ENCODE measurements at places on chromosomes 11 and 22.

DNA sequence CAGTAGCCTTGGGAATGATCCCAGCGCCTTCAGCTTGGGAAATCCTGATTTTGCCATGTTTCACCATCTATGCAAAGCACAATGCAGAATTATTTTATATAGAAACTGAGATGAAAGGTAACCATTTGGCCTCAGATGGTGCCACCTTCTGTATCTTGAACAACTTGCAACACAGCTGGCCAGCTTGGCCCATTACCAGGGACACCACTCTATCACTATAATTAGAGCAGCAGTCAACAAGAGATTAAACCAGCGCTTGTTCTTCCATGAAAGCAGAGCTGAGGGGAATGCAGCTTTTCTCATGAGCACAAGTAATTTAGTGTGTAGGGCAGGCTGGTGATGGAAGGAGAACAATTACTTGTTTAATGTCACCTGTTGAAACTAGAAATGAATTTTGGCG is 6.7 kb upstream of the ZDHHC13 start:
- DNase-seq: no peak

- no peak for DNase-seq
Observed at GRCh38 chr22:30421695-30422480, 3.7 kb upstream of the MTFP1 start.

GRCh38 chr11:103862094-103862801 is 174.2 kb upstream of the DDI1 start:
- DNase-seq: no peak

DNA sequence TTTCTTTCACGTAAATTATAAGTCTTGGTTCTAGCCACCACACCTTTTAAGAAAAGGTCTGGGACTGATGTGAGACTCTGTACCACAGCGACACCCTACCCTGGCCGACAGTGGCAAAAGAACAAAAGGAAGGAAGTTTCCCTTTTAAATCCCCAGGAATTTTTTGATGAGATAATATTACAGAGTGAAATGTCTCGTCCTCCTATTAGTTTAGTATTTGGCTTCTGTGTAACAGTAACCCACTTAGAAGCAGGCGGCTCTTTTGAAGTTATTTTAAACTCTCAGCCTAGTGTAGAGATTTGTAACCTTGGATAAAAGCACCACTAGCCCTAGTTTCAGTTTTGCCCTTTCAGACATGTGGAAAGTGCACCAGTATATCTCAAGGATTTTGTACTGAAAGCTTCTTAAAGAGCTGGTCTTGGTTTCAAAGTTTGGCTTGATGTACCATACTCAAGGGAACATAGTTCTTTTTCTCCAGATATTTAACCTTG is 84.1 kb downstream of the C22orf31 start:
- DNase-seq: no peak

DNA sequence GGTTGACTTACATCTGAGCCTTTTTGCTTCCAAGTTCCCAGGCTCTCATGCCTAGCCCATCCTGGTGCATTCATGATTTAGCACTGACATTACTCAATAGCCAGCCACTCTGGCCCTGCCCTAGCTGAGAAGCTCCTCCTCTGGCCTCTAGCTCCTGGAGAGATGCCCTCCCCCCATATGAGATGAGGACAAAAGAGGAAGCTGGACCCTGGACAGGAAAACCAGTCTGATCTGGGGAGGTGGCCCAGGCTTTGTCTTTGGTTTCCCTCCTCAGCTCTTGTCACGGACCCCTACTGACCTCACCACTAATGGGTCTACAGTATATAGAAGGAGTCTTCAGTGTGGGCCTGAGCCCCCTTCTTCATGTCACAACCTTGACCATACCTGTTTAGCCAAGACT is 3.0 kb downstream of the RHOG start:
- no peak for DNase-seq

GRCh38 chr11:120375076-120375475 is 38.9 kb downstream of the ARHGEF12 start:
- DNase-seq: no peak

GRCh38 chr11:125968354-125968753 is 22.5 kb downstream of the VSIG10L2 start:
- DNase-seq: no peak

DNA sequence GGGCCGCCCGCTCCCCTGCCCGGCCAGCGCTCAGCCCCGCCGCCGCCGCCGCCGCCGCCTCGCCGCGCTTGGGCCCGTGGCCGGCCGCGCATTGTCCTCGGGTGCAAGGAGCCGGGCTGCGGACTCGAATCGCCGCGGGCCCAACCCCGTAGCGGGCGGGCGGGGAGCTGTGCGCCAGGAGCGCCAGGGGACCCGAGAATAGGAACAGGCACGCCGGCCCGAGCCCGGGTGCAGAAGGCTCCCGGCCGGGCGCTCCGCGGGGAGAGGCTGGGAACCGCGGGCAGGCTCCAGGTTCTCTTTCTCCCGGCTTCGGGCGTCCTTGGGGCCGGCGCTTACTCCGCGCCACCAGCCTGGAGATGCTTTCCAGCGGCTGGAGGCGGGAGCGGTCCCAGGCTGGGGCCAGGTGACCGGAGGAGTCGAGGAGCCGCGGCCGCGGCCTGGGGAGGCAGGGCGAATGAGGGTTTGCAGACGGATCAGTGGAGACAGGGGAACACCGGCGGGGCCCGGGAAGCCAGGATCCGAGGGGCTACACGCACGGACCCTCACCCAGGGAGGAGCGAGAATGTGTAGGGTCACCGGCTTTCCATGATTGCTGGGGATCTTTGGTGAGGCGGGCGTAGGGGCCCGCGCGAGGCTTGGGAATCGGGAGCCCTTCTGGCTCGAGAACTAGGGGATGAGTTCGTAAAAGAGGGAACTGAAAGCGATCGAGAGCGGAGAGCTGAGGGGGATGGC is 726 bp downstream of the PKNOX2 start:
- peak; percentile 67 for DNase-seq

- DNase-seq: no peak
Observed at GRCh38 chr11:120420572-120420971, 84.4 kb downstream of the ARHGEF12 start.

DNA sequence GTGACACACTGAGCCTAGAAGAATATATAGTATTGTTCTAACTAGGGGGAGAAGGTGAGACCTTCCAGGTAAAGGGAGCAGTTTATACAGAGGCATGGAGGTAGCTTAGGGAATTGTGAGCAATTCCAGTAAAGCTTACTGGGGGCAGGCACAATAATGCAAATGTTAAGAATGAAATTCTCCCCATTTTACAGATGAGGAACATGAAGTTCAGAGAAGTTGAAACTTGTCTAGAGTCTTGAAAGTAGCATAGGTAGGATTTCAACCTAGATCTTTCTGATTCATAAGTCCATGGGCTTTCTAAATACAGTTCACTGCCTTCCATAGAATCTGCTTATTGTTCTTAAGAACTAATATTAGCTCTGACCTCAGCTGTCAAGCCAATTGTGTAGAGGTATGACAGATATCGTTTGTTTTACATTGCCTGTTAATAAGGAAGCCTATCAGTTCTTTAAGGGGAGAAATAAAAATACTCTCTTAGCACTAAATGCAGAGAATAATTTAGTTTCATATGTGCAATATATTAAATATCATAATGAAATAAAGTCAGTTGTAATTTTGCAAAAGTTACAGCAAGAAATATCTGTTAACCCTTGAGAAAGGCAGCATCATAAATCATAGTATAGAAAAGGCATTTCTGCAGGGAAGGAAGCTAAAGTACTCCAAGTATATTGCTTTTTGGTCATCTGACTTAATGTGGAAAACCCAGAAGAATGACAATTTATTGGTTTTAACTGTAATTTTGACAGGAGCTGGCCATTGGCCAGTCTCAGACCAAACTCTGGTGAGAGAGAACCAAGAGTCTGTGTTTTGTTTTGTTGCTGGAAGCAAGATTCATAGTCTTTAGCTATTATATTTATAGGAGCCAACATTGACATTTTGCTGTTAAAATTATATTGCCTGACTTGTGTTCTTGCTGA is 181.8 kb downstream of the UVRAG start:
- DNase-seq: no peak
